Camera-type eye (tissue), 1 donor: ENCODE measurements at places on chromosomes 7 and 10. TPM values are rescaled to one million over a fixed set of nuclear protein-coding genes. Genes with fewer than 3 reads are reported as not detected.

Gene TUBAL3
- 0.49 TPM for total RNA-seq

Gene EXOSC1
- 20.1 TPM for total RNA-seq

Gene CADPS2
- total RNA-seq = 29.2 TPM

Gene OPALIN
- not detected for total RNA-seq

Gene LRRTM3
- total RNA-seq = 5.2 TPM

Gene GNGT1
- total RNA-seq = 20.3 TPM

Gene TMEM236
- 0.44 TPM for total RNA-seq

Gene AGAP5
- 8.0 TPM for total RNA-seq

Gene CRTAC1
- 19.3 TPM for total RNA-seq

Gene RNF148
- 4.3 TPM for total RNA-seq

Gene CAMK2B
- total RNA-seq = 39.1 TPM

Gene EMX2
- 5.0 TPM for total RNA-seq

Gene TMEM213
- not detected for total RNA-seq

Gene ZNF853
- 20.7 TPM for total RNA-seq

Gene CDNF
- 3.0 TPM for total RNA-seq

Gene PVRIG
- total RNA-seq = 0.33 TPM

Gene GPRIN2
- total RNA-seq = 9.0 TPM

Gene PODXL
- 42.2 TPM for total RNA-seq

Gene SYNPO2L
- total RNA-seq = 2.5 TPM

Gene PIP
- not detected for total RNA-seq

Gene ADAM22
- total RNA-seq = 42.2 TPM

Gene GNAT3
- total RNA-seq = not detected

Gene SEMA3A
- 134 TPM for total RNA-seq

Gene ATRNL1
- total RNA-seq = 190 TPM

Gene NPC1L1
- not detected for total RNA-seq

Gene MSMB
- not detected for total RNA-seq

Gene LIPN
- total RNA-seq = not detected

Gene BEND7
- 35.7 TPM for total RNA-seq

Gene EPHA1
- 2.1 TPM for total RNA-seq

Gene TRDMT1
- total RNA-seq = 47.8 TPM

Gene PAPSS2
- 15.2 TPM for total RNA-seq

Gene BET1
- 53.2 TPM for total RNA-seq

Gene TAF3
- total RNA-seq = 7.3 TPM

Gene ASZ1
- not detected for total RNA-seq

Gene KCNIP2
- 12.5 TPM for total RNA-seq

Gene DRGX
- 1.3 TPM for total RNA-seq

Gene VWC2
- total RNA-seq = 3.7 TPM

Gene CYP3A5
- total RNA-seq = 4.6 TPM

Gene C10orf105
- 0.11 TPM for total RNA-seq

Gene CPVL
- 7.9 TPM for total RNA-seq

Gene MRPS16
- total RNA-seq = 53.2 TPM

Gene SLC18A3
- 1.3 TPM for total RNA-seq

Gene MGMT
- total RNA-seq = 29.6 TPM

Gene TRPV5
- 0.16 TPM for total RNA-seq

Gene SEMA4G
- 6.6 TPM for total RNA-seq

Gene ELOVL3
- 0.66 TPM for total RNA-seq

Gene PRR15
- not detected for total RNA-seq
